Thoracic aorta endothelial cell (primary cell): ENCODE measurements at places on chromosomes 7 and 10. TPM values are rescaled to one million over a fixed set of nuclear protein-coding genes. Genes with fewer than 3 reads are reported as not detected.

CDH23 gene
- total RNA-seq, result under 0.01 TPM in 1 of 2 replicates, not detected in the other

ZNF736 gene
- total RNA-seq, result 9.0 and 11.7 TPM in 2 replicates

INPP5A gene
- 25.4 and 33.1 TPM in 2 replicates for total RNA-seq

ZNHIT1 gene
- total RNA-seq, result 84.6 and 103 TPM in 2 replicates

NPC1L1 gene
- total RNA-seq, result not detected in 2 replicates

DHX32 gene
- total RNA-seq, result 39.9 and 47.9 TPM in 2 replicates

FXYD4 gene
- total RNA-seq, result not detected in 2 replicates

CCL24 gene
- 0.53 TPM in 1 of 2 replicates, not detected in the other for total RNA-seq

ANKRD30A gene
- total RNA-seq, result not detected in 2 replicates

CYP2W1 gene
- total RNA-seq, result not detected in 2 replicates

PTPRZ1 gene
- total RNA-seq, result under 0.01 TPM in 1 of 2 replicates, not detected in the other

HABP2 gene
- total RNA-seq, result not detected in 2 replicates

MBL2 gene
- not detected in 2 replicates for total RNA-seq

DUS4L gene
- 16.2 and 18.6 TPM in 2 replicates for total RNA-seq

CUX1 gene
- total RNA-seq, result 29.0 and 30.2 TPM in 2 replicates
